ENCODE measurements at places on chromosomes 3 and 15. TPM values are rescaled to one million over a fixed set of nuclear protein-coding genes. Genes with fewer than 3 reads are reported as not detected.

DNA sequence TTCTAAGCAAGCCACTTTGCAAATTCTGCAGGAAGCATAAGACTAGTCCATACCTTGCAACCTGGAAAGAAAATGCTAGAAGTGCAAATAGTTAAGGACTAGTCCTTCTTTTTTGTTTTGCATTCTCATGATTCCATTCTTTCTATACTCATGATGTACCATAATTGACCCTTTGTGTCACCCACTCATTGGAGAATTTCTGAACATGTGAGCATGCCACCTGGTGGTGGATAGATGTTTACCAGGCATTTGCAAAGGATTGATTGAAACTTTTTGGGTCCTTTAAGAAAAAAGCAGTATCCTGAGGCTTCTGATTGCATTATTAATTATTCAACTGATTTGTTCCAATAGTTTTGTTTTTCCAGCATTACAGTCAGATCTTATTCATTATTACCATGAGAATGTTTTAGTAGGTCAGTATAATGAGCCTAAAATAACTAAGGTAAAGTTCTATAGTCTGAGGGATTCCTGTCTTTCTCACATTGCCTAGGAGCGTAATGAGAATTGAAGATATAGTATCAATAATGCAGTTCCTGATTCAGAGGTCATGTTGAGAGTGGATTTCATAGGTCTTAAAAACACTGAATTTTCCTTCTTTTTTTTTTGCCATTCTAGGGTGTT lies 20.2 kb upstream of the DIPK2A start:
- DNase-seq = no peak

- DNase-seq = no peak
Observed at GRCh38 chr15:98907927-98908471, 99.6 kb downstream of the PGPEP1L start.

GOLGA8G gene
- not detected for total RNA-seq

GRCh38 chr3:179949869-179950268 lies 86.9 kb downstream of the PEX5L start:
- no peak for DNase-seq

MYL3 gene
- 1.7 TPM for total RNA-seq

DNA sequence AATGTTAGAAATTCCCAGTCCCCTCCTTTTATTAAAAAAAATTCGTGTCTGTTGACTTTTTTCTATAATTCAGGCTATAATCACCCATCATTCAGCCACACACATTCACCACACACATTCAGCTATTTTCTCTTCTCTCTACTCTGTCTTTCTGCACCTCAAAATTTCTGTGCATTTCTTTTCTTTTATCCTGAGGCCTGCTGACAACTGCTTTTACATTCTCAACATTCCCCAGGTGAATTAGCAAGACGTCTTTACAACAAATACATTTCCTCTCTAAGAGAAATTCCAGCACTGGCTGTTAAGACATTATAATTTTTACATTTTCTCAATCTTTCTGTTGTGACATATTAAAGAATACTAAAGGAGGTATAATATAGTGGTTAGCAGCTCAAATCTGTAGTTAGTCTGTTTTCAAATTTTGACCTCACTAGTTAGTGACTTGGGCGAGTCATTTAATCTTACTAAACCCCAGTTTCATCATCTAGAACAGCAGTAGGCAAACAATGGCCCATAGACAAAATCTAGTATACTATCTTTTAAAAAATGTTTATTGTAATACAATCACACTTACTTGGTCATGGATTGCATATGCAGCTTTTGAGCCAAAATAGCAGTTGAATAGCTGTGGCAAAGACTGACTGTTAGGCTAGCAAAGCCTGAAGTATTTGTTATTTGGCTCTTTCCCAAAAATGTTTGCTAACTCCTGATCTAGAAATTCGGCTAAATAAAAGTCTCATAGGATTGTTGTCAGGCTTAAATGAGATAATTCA lies 350.7 kb downstream of the NSUN3 start:
- no peak for DNase-seq

GRCh38 chr15:68812069-68812468 lies 8.6 kb downstream of the ANP32A start:
- no peak for DNase-seq

LCTL gene
- total RNA-seq = not detected

DNA sequence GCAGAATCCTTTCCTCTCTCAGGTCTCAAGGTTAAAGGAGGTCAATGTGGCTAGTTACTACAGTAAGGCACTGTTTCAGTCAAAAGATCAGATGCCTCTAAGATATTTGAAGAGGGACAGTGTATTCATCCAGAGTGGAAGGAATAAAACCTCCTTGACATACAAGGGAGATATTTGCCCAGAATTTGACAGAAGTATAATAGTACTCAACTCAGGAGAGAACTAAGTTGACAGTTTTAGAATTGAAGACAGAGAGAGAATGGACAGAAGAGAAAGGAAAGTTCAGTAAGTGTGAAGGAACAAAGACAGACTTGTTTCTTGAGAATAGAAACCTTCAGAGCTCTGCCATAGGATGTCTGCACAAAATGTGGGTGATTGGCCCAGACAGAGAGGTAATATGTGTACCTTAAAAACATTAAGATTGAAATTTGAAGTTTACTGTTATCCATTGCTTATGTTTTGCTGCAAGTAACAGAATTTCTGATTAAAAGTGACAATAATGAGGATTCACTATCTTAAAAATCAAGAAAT lies 507.1 kb downstream of the IGSF11 start:
- no peak for DNase-seq

DNA sequence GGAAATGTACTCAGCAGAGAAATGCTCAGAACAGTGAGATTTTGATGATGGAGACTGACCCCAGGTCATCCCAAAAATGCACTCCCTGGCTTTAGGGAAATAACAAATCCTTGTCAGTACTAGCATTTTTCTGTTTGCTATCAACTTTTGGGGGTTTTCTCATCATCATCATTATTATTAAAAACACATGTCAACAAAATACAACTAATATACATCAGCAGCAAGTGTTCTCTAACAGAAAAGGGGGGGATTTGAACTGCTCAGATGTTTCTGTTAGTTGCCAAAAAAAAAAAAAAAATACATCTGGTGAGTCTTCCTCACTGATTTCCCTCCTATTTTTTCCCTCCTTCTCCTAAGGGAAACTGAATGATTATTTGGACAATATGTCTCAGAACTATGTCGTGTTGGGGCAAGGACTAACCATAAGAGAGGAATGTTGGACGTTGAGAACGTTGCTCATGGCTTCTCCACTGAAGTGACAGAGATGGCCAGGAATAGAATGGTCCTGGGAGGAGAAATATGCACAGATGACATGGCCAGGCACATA lies 230.0 kb upstream of the MCTP2 start:
- DNase-seq = no peak

DNA sequence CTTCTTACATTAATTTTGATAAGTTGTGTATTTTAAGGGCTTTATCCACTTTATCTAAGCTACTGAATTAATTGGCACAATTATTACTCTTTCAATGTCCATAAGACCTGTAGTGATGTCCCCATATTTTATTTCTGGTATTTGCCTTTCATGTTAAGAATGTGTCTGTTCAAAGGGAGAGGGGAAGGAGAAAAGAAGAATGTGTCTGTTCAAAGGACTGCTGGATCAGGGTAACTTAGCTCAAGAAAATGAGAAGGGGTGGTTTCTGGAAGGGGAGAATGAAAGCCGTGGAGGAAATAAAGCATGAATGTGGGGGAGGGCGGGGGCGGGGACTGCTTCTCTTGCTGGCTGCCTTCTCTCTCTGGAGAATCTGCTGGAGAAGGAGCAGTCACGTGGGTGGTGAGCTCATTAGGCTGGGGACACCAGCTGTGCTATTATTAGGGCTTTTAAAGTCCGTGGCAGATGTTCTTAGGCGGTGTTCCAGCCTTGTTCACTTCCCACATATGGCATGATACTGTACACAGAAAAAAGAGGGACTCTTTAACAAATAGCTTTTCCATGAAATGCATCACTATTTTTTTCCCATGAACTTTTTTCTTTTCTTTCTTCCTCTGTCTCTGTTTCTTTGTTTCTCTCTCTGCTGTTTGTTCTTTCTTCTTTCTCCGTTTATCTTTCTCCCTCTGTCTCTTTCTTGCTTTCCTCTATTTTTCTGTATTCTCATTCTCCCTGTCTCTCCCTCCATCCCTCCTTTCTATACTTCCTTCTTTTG lies 63.7 kb upstream of the ULK4 start:
- DNase-seq = peak; percentile 86

CPLX3 gene
- total RNA-seq = not detected

ZNF502 gene
- total RNA-seq = 3.5 TPM

- DNase-seq = no peak
Observed at GRCh38 chr3:69494185-69494584, 108.3 kb upstream of the FRMD4B start.

COL6A5 gene
- total RNA-seq = 0.15 TPM

GRCh38 chr15:90495067-90495466 lies 34.7 kb upstream of the CRTC3 start:
- no peak for DNase-seq

GRCh38 chr3:22920006-22920405 lies 283.1 kb upstream of the UBE2E2 start:
- no peak for DNase-seq

DNA sequence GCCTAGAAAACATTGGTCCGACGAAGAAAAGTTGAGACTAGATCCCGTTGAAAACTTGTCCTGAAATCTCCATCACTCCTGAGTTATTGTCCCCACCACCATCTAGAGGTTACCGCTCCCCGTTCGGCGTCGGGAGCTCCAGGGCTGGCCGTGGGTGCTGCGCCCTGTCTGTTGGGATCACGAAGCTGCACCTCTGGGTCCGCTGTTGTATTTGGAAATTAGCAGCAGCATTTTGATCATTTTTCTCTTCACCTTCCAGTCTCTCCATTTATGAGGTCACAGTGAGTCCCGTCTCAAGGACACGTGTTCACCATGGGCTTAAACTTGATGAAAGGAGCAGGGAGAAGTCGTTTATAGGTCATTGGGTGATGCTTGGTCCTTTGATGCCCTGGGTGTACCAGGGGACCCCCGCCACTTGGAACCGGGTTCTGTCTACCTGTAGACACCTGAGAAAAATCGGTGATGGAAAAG lies 565 bp downstream of the MANF start:
- DNase-seq = no peak

DNA sequence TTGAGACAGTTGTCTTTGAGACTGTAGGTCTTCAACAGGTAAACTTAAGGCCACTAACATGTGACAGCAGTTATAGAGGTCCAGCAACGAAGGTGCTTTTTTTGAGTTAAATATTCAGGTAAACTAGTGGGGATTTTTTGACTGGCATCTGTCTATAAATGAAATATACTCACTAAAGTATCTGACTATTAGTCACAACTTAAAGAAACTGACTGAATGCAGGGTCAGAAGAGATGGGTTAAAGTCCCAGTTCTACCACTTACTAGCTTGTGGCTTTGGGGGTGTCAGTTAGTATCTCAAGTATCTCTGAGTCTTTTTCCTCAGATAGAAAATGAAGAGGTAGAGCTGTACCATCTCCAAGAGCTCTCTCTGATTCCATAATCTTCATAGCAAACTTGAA lies 18.0 kb downstream of the MIX23 start:
- no peak for DNase-seq

- no peak for DNase-seq
Observed at GRCh38 chr3:167712445-167712844, 22.2 kb downstream of the PDCD10 start.

GRCh38 chr3:96831175-96831574 lies 16.8 kb downstream of the EPHA6 start:
- DNase-seq = no peak

DNA sequence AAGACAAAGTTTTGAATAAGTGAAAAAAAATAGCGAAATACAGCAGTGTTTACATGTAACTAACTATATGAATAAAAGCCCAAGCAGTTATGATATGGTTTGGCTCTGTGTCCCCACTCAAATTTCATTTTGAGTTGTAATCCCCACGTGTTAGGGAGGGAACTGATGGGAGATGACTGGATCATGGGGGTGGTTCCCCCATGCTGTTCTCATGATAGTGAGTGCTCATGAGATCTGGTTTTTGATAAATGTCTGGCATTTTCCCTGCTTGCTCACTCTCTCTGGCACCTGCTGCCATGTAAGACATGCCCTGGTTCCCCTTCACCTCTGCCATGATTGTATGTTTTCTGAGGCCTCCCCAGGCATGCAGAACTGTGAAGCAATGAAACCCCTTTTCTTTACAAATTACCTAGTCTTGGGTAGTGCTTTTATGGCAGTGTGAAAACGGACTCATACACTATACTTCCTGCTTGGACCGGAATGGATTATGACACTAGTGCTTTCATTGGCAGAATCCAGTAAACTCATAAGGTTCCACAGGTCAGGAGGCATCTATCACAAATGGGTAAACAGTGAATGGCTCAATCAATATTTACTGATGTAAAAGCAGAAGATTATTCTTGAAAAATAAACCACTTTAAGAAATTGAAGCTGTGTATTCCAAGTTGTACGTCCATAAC lies 192.1 kb downstream of the CBLB start:
- peak; percentile 22 for DNase-seq

- DNase-seq = no peak
Observed at GRCh38 chr3:177468331-177468730, 271.0 kb upstream of the TBL1XR1 start.

RGMA gene
- 12.4 TPM for total RNA-seq

DNA sequence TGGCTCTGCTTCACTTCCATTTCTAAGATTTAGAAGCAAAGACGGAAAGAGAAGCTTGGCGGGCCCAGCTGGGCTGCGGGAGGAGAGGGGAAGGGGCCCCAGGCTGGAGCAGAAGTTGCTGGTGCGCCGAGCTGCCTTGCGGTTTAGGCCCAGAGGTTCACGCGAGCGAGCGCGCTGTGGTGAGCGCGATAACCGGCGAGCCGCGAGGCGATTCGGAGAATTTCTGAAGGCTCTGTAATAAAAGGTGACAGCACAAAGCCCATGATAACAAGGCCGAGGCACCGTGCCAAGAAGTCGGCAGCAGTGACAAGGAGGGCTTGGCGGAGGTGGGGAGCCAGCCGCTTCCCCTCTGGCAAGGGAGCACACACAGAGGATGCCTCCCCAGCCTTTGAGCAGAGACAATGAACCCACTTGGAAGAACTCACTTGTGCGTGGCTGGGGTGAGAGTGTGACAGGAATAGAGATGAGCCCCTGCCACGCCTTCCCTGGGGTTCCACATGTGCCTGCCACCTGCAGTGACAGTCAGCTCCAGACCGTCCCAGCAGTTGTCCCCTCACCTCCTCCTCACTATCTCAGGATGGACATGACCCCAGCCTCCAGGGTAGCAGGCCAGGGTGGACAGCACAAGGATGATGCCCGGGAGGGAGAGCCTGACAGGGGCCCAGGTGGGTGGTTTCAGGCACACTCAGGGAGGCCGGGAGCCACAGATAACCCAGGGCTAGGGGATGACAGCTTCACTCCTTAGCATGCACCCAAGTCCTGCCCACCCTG lies 315.2 kb downstream of the UACA start:
- DNase-seq = peak; percentile 37

SAMMSON gene
- total RNA-seq = not detected

PPM1L gene
- total RNA-seq = 15.6 TPM

GRCh38 chr15:64716452-64716851 lies 58.9 kb downstream of the RBPMS2 start:
- no peak for DNase-seq

XYLB gene
- total RNA-seq = 13.4 TPM

PRR20G gene
- not detected for total RNA-seq

GRCh38 chr15:38349251-38349650 lies 96.6 kb downstream of the SPRED1 start:
- no peak for DNase-seq
